ENCODE measurements at places on chromosomes 6 and 20.

GRCh38 chr6:115706324-115706723 is 354.4 kb downstream of the FRK start:
- DNase-seq: no peak

DNA sequence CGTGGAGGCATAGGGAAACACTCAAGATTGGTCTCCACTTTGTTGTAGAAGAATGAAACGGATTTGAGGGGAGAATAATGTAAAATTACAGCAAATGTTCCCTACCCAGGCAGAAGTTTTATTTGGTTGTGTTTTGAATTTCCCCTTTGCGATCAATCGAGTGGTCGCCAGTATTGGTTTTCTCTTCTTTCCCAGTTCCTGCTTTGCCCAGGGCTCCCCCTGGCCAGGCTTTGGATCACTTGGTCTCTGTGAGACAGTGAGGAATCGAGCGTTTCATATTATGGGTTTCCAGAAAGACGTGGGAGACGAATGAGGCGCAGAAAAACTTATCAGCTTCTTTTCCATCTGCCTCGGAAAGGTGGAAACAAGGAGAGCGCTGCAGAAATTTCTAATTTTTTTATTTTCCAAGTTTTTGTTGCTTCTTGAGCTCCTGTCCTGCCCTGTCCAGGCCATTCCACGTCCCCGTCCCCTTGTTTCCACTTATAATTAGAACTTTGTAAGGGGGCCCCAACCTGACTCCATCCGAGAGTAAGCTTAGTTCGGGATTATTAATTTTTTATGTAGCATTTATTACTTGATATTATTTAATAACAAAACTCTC is 7.5 kb upstream of the TBX18 start:
- DNase-seq: no peak

DNA sequence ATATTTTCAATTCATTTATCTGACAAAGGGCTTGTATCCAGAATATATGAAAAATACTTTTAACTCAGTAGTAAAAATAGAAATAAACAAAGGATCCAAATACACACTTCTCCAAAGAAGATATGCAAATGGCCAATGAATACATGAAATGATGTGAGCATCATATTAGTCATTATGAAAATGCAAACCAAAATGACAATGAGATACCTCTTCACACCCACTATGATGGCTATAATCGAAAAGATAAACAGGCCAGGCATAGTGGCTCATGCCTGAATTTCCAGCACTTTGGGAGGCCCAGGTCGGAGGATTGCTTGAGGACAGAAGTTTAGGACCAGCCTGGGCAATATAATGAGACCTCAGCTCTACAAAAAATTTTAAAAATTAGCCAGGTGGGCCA is 33.8 kb upstream of the SMAP1 start:
- DNase-seq: no peak

DNA sequence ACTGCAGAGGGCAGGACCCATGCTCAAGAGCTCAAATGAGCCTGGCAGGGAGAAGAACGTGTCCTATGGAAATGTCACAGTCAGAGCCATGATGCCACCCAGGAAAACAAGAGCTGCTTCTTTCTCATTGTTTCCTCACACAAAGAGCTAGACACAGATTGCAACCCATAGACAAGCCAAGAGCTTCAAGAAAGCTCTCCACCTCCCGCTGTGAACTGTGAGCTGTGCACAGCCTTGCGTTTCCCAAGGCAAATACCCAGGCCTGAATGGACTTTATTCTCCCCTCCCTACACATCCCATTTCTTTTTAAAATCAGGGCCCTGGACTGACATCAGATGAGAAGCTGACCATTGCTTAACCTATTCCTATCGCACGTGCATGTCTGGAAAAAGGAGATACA is 388.8 kb downstream of the RNGTT start:
- DNase-seq: no peak

- no peak for DNase-seq
These were observed 45.2 kb upstream of the RREB1 start for GRCh38 chr6:7062451-7063162.

DNA sequence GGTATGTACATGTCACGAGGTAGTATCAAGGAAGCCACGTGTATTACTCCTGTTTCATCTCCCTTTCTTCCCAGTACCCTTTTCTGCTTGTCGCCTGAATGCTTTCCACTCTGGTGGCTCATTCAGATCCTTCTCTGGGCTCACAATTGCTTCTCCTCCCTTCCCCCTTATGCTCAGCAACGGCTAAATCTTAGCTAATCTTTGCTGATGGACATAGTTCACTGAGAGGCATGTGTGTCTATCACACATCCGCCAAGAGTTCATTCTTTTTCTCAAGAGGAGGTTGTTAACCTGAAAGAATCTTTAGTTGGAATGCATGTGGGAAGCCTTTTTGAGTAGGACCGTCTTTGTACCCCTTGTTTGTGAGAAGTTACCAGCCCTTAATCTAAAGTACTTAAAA is 25.8 kb upstream of the MROH8 start:
- DNase-seq: no peak

- no peak for DNase-seq
These were observed 90.9 kb downstream of the DTD1 start for GRCh38 chr20:18678549-18679419.

DNA sequence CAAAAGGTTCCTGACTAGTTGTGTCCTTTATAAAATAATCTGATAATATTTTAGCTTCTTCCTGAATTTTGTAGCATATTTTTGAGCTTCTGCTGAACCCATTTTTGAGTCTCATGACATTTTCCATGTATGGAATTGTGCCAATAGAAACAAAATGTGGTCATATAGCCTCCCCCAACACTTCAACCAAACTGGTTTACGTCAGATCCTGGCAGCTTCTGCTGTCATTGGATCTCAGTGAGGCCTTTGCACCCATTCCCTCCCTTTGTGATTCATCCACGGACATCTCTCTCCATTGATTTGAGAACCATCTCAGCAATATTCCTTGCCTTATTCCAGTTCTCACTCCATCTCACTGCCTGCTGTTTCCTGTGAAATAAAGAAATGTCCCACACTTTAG is 166.0 kb upstream of the PROKR2 start:
- no peak for DNase-seq

DNA sequence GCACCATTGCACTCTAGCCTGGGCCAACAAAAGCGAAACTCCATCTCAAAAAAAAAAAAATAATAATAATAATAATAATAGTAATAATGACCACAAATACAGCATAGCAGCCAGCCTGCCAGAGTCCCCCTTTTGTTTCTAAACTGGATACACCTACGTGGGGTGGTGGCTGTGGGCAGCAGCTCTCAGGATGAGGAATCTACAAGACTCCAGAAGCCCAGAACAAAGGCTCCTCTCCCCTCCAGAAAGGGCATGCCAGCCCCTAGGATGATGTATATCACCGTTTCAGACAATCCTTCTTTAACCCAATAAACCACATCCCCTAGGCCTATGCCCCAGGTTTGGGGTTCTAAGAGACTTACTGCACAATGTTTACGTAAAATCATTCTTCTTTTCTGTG is 155.9 kb downstream of the QRSL1 start:
- no peak for DNase-seq

GRCh38 chr20:33811776-33812151 is 616 bp downstream of the CHMP4B start:
- no peak for DNase-seq

- no peak for DNase-seq
These were observed 75.7 kb upstream of the QKI start for GRCh38 chr6:163338671-163339405.

DNA sequence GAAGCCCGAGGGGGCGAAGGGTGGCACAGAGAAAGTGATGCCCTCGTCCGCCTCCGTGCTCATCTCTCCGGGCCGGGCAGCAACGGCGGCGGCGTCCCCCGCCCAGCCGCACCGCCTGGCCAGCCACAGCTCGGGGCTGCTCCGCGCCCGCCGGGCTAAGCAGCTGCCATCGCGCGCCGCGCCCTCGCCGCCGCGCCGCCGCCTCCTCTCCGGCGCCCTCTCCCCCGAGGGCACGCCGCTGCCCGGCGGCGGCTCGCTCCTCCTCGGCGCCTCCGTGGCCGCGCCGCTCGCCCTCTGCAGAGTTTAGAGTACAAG is 225 bp downstream of the MAP3K5 start:
- DNase-seq: no peak

DNA sequence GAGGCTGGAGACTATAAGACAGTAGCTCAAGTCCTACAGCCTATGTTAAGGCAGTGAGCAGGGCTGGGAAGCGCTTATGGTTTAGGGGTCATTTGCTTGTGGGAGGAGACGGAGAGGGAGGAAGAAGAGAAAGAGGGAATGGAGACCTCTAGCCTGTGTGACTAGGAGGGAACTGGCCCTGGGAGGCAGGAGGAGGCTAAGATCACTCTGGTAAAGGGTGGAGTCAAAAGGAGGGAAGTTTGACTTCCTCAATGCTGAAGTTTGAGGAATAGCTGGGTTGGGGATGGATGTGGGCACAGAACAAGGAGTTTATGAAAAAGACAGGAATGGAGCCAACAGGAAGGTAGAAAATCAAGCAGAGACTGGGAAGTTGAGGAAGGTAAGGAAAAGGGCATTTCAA is 6.4 kb upstream of the BACH2 start:
- DNase-seq: no peak

DNA sequence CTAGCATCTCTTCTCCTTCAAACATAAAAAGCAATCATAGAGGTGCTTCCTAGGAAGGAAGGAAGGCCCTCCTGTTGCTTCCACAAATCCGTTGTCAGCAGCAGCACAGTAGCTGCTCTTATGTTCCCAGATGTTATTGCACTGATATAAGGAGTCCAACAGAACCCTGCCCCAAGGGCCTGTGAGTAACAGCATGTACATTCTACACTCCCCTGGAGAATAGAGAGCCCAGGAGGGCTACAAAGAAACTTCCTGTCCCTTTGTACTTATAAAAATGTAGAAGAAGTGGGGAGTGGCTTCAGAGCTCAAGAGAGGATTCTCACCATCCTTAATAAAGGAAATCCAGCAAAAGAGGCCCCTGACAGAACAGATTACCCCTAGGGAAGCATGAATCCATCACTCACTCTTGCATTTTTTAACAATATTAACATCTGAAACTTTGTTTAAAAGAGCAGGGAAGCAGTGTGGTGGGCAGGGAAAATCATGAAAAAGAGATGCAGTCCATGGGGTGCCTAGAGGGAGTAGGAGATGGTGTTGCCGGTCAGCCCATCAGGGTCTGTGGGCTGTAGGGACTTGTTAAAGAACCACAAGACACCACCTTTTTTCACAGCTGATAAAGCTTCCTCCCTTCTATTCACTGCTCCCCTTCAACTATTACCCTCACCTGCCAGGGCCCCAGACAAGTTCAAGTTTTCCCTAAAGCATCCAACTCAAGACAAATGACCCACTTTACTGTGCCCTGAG is 104.5 kb upstream of the ADGRF1 start:
- DNase-seq: no peak

GRCh38 chr6:36612101-36612625 is 18.0 kb downstream of the SRSF3 start:
- DNase-seq: no peak

GRCh38 chr6:1228754-1229191 is 83.1 kb upstream of the FOXQ1 start:
- no peak for DNase-seq

- DNase-seq: no peak
These were observed 9.8 kb downstream of the RIMS4 start for GRCh38 chr20:44800391-44801046.

DNA sequence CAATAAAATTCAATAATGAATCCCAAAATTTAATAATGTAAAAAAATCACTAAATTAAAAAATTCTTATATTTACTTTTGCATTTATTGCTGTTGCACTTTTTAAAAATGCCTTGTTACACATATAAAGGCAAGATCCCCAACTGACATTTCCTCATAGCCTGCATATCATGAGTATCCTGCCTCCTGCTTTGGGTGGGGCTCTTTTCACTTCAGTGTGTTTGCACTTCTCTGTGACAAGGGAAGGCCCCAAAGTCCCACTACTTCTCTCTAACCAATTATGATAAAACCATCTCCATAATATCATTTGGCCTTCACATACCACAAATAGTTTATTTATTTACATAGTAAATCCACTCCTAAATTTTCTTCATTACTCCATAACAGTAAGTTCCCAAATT is 446.1 kb upstream of the MARCKS start:
- no peak for DNase-seq

DNA sequence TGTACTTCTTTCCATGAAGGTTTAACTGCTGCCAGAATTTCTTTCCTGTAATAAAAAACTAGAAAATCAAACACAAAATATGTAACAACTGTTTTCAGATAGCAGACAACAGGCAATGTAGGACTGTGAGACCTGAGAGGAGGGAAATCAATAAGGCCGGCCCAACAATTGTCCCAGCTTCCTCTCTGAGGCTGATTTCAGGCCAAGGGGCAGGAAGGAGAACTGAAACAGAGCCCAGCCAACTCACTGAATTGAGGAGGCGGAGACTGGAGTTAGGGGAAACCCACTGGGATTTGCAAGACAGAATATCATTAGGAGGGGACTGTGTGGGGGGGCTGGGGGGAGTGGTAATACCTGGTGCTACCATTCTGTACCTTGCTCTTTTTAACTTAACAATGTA is 42.2 kb downstream of the FLRT3 start:
- no peak for DNase-seq

DNA sequence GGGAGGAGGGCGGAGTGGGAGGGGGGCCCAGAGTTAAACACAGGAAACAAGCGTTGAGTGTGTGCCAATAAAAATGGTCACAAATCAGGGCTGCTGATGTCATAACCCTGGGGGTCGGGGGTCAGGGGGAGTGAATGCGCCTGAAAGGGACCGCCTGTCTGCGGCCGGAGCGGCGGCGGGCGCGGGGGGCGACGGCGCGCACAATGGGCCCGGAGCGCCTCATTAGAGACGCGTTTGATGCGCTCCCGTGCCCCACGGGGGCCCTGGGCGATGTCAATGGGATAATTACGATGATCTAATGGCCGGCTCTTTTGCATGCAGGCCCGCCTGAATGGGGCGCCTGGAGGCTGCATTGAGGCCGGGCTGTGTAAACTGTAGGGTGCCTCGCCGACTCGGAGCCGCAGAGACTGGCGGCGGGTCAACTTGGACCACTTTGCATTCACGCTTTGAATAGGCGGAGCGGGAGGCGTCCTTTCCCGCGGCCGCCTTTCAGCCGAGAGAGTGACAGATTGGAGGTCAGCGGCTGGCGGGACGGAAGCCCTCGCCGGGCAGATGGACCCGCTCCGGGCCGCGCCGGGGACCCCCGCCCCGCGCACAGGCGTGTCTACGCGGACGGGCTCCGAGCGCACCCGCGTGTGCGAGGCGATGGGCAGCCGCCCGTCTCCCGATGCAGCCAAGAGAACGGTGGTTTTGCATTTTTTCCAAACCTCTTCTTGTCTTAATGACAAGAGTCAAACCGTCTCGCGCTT is 296.1 kb downstream of the TFAP2C start:
- DNase-seq: no peak

GRCh38 chr20:36601540-36601939 is 4.0 kb upstream of the RAB5IF start:
- DNase-seq: no peak

- DNase-seq: no peak
These were observed 36.8 kb upstream of the ZBP1 start for GRCh38 chr20:57656821-57657534.

GRCh38 chr6:44800171-44800783 is 412.8 kb downstream of the CDC5L start:
- DNase-seq: no peak
